Fibroblast of the aortic adventitia (primary cell): ENCODE measurements at places on chromosomes 7 and 10.
A peak's percentile ranks its signal among the peaks of the same experiment; 100 is the strongest.

DNA sequence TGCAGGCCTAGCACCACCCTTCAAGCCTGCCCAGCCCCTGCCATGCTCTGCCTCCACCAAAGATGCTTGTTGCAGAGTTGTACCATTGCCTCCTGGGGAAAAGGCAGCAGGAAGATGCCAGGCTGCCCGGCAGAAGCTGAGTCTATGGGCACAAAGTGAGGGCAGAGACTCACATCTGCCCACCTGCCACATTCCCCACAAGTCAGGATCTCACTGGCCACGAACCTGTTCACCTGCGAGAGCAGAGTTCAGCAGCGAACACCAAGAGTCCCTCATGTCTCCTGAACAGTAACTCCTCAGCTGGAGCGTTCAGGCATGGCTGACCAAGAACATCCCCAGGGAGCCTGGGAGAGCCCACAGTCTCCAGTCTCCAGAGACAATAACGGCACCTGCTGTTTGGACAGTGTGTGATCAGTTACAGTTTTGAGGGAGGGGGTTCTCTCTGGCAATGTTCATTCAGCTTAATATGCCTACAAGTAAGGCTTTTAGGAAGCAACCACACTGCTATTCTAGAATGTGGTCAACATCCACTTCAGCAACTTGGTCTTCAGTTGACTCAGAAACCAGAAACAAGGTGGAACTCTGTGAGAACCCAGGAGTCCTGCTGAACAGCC lies 78.5 kb downstream of the GRID1 start:
- no peak for DNase-seq

DNA sequence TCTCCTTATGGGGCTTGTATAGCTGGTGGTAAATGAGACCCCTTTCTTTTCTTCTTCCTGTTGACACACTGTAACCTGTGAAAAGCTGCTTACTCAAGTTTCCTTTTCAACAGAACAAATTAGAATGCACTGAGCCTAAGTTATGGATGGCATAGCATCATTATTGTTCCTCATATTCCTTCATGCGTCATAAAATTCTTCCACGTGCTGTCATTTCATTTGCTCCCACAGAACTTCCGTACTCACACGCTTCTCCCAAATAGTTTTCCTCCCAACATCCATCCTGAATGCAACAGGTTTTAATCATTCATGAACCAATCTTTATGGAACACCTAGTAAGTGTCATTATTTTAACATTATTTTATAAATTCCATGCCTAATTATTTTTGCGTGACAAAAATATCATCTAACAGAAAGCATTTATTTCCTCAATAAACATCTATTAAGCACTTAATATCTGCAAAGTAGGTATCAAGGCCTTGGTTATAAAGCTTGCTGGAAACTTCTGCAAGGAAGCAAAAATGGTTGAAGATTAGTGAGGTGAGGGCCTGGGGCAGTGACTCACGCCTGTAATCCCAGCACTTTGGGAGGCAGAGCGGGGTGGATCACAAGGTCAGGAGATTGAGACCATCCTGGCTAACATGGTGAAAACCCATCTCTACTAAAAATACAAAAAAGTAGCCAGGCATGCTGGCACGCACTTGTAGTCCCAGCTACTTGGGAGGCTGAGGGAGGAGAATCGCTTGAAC lies 18.9 kb upstream of the SEPTIN7 start:
- DNase-seq, result no peak

DNA sequence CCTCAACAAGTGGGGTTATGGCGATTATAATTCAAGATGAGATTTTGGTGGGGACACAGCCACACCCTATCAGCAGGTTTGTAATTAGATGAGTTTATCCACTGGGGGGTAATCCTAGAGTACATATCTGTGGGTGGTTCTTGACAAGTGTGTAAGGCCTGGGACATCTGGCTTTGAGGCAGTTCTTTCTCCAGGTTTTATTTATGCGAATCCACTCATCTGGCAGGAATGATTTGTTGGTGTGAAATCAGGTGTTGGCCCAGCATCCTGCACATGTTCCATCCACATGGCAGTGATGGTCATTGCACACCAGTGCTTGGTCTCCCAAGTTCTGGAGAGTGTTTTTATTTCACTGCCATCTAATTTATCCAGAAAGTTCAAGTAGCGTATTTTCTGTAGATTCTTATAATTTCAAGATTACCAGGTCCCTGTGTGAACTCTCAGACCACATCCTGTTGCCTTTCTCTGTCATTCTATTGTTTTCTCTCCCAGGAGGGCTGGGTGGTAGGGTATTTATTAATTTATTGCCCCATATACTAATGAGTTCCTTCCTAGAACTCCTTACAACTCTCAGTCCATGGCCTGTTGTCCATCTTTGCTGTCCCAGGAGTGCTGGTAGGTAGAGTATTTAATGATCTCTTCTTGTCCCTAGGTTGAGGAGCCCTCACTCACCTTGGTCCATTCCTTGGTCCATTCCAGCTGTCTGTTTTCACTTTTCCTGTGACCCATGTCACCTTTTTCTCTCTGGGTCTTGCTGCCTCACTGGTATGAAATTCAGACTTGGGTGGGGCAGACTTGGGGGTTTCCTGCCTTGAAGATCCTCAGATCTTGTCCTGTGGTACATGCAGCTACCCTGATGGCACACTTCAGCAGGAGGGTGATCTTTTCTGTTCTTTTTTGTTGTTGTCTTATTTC lies 10.4 kb downstream of the RALA start:
- DNase-seq, result no peak

DNA sequence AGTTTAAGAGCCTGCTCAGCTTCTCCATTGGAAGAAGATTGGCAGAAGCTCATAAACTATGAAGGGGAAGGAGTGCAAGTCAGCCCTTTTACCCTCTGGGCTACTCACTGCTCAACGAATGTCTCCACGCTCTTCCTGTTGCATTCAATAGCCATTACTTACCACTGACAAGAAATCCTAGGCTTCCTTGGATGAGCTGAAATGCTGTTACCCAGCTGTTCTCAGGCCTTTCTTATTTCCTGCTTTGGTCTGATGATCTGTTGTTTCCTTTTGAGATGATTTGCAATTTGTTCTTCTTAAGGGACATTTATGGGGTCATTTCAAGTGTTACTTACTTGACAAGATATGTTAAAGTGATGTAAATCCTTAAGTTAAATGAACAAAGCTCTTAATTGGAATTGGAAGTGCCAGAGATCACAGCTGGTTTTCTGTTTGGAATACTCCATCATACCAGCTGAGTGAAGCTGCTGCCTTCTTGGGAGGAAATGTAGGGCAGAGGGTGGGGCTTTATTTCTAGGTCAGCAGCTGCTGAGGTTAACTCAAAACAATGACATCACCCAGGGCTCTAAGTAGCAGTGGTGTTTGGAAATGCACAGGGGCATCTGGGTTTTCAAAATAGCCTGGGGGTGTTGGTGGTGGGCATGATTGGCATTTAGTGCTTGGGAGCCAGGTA lies 170.0 kb downstream of the PRKCQ start:
- peak; percentile 45 for DNase-seq

DNA sequence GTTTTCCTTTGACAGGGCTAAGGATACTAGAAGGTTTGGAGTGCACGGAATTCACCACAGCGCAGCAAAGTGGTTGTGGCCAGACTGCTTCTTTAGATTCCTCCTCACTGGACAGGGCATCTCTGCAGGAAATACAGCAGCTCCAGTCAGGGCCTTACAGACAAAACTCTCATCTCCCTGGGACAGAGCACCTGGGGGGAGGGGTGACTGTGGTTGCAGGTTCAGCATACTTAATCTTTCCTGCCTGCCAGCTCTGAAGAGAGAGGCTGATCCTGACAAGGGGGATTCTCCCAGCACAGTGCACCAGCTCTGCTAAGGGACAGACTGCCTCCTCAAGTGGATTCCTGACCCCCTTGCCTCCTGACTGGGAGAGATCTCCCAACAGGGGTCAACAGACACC lies 1257.9 kb downstream of the NXPH1 start:
- DNase-seq, result no peak

- DNase-seq, result no peak
These were observed 18.0 kb upstream of the MEST start for GRCh38 chr7:130473876-130474275.

DNA sequence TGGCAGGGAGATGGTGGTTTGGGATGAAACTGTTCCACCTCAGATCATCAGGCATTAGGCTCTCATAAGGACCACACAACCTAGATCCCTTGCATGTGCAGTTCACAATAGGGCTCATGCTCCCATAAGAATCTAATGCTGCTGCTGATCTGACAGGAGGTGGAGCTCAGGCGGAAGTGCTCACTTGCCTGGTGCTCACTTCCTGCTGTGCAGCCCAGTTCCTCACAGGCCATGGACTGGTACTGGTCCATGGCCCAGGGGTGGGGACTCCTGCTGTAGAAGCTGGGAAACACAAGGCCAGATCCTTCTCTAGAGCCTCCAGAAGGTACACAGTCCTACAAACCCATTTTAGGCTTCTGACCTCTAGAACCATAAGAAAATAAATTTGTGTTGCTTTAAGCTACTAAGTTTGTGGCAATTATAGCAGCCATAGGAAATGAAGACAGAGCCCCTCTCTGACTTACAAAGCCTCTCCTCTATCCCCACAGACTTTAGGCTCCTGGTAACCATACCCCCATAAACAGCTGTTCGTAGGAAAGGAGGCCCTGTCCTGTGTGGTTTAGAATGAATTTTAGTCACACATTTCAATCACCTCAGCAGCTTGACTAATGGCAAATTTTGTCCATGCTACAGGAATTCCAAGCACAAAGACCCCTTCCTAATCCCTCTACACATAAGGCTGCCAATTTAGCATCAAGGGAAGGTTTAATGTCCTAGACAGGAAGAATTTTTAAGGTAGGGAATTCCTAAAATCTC lies 206.1 kb upstream of the PHYHIPL start:
- no peak for DNase-seq

DNA sequence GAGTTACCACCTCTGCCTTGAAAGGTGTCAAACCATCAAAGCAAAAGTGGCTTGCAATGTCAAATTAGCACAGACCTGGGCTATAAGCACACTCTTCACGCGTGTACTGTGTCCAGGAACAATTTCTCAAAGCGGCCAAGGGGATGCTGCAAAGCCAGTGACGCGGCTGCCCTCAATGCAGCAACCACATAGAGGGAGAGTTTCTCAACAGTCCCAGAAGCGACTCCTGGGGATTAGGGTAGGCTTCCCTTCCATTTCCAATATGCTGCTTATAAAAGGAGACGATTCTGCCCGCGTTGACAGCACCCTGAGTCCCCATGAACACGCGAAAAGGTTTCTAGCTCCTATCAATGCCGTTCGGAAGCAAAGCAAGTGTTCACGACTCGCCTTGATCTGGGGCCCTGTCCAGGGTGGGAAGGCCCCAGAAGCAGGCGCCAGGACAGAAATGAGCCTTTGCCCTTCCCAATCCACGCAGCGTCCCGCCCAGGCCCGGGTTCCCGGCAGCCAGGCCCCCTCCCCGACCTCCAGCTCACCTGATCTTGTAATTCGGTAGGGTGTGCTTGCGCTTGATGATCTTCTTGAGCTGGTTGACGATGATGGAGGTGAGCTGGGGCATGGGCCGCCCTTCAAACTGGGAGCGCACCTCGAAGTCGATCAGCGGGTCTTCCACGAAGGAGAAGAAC lies 1.3 kb downstream of the PDZD8 start:
- DNase-seq, result peak; percentile 58

GRCh38 chr10:49056356-49056755 lies 59.0 kb downstream of the VSTM4 start:
- DNase-seq, result no peak

DNA sequence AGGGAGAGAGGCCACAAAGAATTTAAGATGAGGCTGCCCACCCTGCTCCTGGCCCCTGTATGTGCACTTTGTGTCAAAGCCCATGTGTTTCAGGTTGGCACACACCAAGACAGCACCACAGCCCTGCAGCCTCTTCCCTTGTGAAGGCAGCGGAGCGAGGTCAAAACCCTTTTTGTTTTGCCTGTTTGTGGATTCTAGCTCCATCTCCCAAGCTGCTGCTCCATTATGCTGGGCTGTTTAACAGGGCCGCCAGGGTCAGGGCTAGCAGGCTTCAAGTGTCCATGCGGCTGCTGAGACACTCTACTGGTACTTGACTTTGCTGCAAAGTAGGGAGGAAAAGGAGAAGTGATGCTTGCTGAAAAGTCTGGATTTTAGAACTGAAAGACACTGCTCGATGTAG lies 142.3 kb upstream of the EFCAB10 start:
- no peak for DNase-seq

DNA sequence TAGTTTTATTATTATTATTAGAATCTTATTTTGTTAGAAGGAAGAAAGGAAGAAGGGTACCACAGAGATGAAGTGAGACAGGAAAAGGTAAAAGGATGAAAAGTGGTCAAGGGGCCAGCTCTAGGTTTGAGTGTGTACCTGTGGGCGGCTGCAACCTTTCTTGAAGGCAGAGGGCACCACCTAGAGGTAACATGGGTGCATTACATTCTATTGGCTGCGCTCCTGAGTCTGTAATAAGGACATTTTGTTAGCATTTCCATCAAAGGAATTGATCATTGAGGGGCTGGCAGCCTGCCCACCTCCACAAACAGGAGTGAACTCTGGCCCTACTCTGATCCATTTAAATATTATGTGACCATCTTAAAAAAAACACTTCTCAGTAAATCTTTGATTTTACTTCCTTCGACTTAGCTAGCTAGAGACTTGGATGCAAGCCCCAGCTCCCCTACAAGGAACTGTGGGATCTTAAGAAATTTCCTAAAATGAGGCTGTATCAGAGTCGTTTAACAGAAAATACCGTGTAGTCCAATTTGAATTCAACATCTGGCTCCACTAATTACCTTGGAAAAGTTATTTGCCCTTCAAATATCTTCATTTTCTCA lies 610.4 kb downstream of the IPMK start:
- DNase-seq, result peak; percentile 60

DNA sequence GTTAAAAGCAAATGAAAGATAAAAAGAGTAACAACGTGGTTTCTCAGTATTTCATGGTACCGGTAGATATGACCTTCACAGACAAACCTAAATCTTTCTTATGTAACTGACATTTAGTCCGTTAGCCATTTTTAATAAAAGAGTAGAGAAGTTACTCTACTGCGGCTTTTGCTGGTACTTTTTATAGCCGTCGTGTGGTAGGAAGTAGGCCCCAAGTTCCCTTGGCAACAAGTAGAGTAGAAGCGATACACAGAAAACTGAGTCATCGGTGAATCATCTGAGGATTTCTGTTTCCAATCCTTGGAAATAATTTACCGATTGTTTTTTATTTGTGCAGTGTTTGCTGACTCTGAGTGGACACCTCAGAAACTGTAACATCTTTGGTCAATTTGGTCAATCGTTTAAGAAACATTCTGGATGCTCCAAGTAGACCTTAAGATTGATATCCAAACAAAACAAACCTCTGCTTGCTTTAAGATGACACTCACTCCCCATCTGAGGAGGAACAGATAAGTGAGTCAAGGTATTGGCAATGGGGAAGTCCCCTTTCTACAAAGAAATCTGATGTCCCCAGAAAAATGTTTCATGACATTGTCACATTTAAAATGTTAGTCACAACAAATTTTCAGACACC lies 63.9 kb upstream of the AHR start:
- DNase-seq, result peak; percentile 90

DNA sequence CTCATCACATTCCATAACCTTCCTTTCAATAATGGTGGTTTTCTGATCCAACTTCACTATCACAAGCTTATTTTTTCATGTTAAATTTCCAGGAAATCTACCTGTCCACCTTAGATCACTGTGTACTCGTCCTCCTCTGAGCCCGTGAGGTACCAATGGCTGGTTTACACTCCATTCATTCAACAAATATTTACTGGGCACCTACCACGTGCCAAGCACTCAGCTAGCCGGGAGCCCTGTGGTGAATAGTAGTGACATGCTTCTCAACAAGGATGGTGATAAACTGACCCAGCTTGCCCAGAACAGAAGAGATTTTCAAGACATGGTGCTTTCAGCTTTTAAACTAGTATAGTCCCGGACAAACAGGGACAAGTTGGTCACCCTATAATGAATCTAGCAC lies 98.2 kb downstream of the FAM204A start:
- no peak for DNase-seq

- DNase-seq, result no peak
These were observed 47.4 kb downstream of the AUTS2 start for GRCh38 chr7:69645683-69646082.

GRCh38 chr10:30988831-30989435 lies 42.7 kb downstream of the ZNF438 start:
- peak; percentile 98 for DNase-seq
